Activated CD8-positive, alpha-beta memory T cell treated with anti-CD3 and anti-CD28 coated beads, Interleukin-2, amount 10 ng/mL, durations not matched to agents 7 days and 5 days (primary cell): ENCODE measurements at places on chromosomes 2 and 18.

DNA sequence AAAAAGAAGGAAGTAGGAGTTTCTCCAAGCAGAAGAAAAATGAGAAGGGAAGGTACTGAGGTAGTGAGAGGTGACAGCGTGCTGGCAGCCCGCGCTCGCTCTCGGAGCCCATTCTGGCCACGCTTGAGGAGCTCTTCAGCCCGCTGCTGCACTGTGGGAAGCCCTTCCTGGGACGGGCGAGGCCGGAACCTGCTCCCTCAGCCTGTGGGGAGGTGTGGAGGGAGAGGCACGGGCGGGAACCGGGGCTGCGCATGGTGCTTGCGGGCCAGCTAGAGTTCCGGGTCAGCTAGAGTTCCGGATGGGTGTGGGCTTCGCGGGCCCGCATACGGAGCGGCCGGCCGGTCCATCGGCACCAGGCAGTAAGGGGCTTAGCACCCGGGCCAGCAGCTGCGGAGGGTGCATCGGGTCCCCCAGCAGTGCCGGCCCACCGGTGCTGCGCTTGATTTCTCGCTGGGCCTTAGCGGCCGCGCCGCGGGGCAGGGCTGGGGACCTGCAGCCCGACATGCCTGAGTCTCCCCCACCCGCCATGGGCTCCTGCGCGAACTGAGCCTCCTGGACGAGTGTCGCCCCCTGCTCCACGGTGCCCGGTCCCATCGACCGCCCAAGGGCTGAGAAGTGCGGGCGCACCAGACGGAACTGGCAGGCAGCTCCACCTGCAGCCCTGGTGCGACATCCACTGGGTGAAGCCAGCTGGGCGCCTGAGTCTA, 11.1 kb upstream of the CYS1 start:
- H3K4me1 ChIP-seq: peaks cover 11% of the 10 kb centered on the region
- peak overlapping the region; percentile 50 for H3K4me3 ChIP-seq

GRCh38 chr18:58609536-58609993, 19.3 kb downstream of the ALPK2 start:
- H3K27me3 ChIP-seq: peaks cover 21% of the 10 kb centered on the region
- no peak overlapping the region for H3K27ac ChIP-seq
- peaks cover 18% of the 10 kb centered on the region for H3K4me1 ChIP-seq
- DNase-seq: no peak
- H3K36me3 ChIP-seq: no peaks in the 10 kb centered on the region

DNA sequence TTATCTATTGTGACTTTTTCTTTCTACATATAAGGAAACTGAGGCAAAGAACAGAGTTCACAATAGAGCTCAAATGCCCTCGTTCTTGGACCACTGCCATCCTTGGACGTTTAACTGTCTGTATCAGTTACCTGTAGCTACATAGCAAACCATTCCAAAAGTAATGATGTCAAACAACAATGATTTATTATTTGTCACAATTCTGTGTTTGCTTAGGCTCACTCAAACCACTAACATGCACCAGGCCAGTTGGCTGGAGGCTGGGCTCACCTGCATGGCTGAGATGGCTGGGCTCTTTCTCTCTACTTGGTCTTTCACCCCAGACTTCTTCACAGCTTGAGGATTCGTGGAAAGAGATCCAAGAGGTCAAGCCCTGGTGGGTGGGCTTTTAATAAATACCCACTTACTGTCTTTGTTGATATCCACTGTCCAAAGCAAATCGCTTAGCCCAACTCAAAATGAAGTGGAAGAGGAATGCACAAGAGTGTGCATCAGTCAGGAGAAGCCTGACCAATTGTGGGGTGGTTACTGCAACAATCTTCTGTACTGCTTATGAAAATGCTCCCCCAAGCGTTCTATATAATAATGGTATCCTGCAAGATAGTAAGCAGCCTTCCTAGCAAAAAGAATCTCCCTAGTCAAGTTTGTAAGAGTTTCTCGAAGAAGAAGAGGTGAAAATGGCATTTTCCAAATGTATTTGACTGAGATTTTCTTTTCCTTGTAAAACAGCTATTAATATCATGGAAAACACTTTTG, 163.5 kb upstream of the NT5C1B start:
- H3K36me3 ChIP-seq: no peaks in the 10 kb centered on the region
- DNase-seq: no peak
- H3K4me1 ChIP-seq: no peaks in the 10 kb centered on the region
- H3K27ac ChIP-seq: no peak overlapping the region

DNA sequence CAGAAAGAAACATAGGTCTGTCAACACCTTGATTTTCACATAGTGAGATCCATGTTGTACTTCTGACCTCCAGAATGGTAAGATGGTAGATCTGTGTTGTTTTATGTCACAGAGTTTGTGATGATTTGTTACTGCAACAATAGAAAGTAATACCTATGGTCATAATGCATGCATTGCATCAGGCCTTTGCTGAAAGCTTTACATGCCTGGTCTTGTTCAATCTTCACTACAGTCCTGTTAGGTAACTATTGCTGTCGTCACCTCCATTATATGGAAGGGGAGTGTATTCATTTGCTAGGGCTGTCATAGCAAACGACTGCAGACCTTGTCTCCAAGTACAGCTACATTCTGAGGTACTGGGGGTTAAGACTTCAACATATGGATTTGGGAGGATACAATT, 243.5 kb downstream of the ANAPC1 start:
- peaks cover 10% of the 10 kb centered on the region for H3K36me3 ChIP-seq
- peaks cover 74% of the 10 kb centered on the region for H3K27me3 ChIP-seq
- DNase-seq: no peak
- H3K4me3 ChIP-seq: no peak overlapping the region
- H3K4me1 ChIP-seq: peaks cover 7% of the 10 kb centered on the region
- H3K27ac ChIP-seq: no peak overlapping the region

DNA sequence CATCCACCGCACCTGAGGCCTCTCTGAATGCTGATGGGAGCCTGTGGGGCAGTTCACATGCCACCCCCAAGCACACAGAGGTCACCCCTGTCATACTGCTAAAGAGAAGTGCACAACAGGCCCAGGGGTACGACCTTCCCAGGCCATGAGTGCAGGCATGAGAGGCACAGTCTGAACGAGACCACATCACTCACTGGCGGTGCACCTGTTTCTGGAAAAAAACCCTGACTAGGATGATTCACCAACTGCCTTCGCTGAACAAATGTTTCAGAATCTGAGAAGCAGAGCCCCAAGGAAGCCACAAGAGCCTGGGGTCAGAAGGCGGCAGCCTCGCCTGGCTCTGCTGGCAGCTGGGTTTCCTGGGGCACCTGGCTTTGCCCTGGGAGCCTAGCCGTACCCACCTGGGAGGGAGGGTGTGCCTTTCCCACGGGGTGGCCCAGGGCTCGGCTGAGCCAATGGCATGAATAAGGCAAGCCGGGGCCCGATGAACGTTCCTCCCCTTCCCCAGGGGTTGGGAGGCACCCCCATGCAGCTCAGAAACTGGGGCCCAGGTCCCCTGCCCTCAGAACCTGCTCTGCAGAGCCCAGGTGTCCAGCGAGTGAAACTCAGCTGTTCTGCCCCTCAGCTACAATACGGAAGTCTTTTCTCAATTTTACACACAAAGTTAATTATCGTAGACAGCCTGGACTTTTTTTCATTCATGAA, 73.8 kb downstream of the HDAC4 start:
- no peaks in the 10 kb centered on the region for H3K27me3 ChIP-seq
- peaks cover 18% of the 10 kb centered on the region for H3K36me3 ChIP-seq
- peaks cover 76% of the 10 kb centered on the region for H3K4me1 ChIP-seq
- peak overlapping the region; percentile 31 for H3K4me3 ChIP-seq
- DNase-seq: peak; percentile 88

DNA sequence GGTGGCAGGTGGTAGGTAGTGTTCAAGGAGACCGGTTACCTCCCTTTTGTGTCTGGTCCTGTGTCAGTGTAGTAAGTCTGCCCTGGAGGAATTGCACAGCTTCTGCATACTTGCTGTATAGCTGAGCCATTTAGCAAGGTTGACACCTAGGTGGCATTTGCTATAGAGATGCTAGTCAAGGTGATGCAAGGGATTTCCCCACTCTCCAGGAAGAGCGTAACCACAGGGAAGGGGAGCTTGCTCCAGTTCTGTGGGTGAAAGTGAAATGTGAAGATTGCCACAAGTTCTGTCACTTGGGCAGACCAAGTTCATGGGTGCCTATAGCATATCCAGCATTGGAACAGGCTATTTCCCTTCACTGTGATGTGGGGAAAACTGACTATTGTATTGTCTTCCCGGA, 28.1 kb downstream of the NAT8 start:
- no peak overlapping the region for H3K4me3 ChIP-seq
- no peaks in the 10 kb centered on the region for H3K27me3 ChIP-seq
- peaks cover 6% of the 10 kb centered on the region for H3K4me1 ChIP-seq
- no peak for DNase-seq
- no peak overlapping the region for H3K27ac ChIP-seq

GRCh38 chr2:24375349-24376087, 15.2 kb upstream of the ITSN2 start:
- no peaks in the 10 kb centered on the region for H3K4me1 ChIP-seq
- H3K4me3 ChIP-seq: no peak overlapping the region
- H3K27me3 ChIP-seq: no peaks in the 10 kb centered on the region
- H3K27ac ChIP-seq: no peak overlapping the region

DNA sequence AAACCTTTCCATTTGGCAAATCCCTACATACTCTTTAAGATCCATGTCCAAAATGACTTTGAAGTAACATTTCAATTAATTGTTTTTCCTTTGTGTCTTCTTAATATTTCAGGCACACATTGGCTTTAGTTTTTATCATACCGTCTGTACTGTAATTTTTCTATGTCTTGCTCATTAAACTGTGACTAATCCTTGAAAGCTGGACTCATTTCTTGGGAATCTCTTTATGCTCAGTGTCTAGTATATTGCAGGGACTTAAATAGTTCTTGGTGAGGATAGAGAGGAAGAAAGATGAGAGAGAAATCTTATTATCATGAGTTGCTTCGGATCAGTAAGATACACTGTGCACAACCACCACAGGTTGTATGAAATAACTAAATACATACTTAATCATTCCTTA, 448.3 kb upstream of the ST6GAL2 start:
- no peaks in the 10 kb centered on the region for H3K4me1 ChIP-seq
- no peaks in the 10 kb centered on the region for H3K36me3 ChIP-seq
- H3K27me3 ChIP-seq: no peaks in the 10 kb centered on the region
- no peak for DNase-seq
- H3K27ac ChIP-seq: no peak overlapping the region
- no peak overlapping the region for H3K4me3 ChIP-seq

DNA sequence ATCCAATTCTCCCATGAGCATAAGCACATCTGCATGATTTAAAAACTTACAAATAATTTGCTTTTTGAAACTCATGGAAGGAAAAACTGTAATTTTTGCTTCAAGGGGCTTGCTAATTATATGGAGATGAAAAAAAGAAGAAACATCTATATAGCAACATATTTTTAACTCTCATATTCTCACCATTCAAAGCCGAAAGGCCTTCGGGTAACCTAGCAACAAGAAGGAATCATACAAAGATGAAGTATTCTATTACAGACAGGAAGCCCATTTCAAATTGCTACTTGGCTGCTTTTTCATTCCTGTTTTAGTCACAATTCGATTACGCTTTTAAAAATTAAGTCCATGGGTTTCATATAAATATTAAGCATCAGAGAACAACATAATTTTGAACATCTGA, 39.2 kb upstream of the RNU4ATAC start:
- no peak for DNase-seq
- H3K27me3 ChIP-seq: no peaks in the 10 kb centered on the region
- no peak overlapping the region for H3K4me3 ChIP-seq
- H3K4me1 ChIP-seq: peaks cover 18% of the 10 kb centered on the region

- H3K27me3 ChIP-seq: peaks cover 6% of the 10 kb centered on the region
- no peaks in the 10 kb centered on the region for H3K36me3 ChIP-seq
- peaks cover 16% of the 10 kb centered on the region for H3K4me1 ChIP-seq
- H3K4me3 ChIP-seq: no peak overlapping the region
These were observed 103.4 kb downstream of the TNS1 start for GRCh38 chr2:217899231-217900009.

GRCh38 chr2:126359494-126359893, 296.5 kb upstream of the GYPC start:
- H3K4me3 ChIP-seq: no peak overlapping the region
- no peaks in the 10 kb centered on the region for H3K27me3 ChIP-seq
- no peaks in the 10 kb centered on the region for H3K36me3 ChIP-seq
- no peak overlapping the region for H3K27ac ChIP-seq
- no peak for DNase-seq

- no peak overlapping the region for H3K4me3 ChIP-seq
- no peaks in the 10 kb centered on the region for H3K36me3 ChIP-seq
- DNase-seq: no peak
- H3K27ac ChIP-seq: no peak overlapping the region
- peaks cover under 1% of the 10 kb centered on the region for H3K27me3 ChIP-seq
These were observed 24.7 kb upstream of the SERPINB5 start for GRCh38 chr18:63451799-63452660.

- H3K27ac ChIP-seq: no peak overlapping the region
- H3K4me1 ChIP-seq: no peaks in the 10 kb centered on the region
- no peak overlapping the region for H3K4me3 ChIP-seq
- no peak for DNase-seq
- H3K36me3 ChIP-seq: no peaks in the 10 kb centered on the region
These were observed 213.4 kb downstream of the CYP26B1 start for GRCh38 chr2:71934320-71934593.

DNA sequence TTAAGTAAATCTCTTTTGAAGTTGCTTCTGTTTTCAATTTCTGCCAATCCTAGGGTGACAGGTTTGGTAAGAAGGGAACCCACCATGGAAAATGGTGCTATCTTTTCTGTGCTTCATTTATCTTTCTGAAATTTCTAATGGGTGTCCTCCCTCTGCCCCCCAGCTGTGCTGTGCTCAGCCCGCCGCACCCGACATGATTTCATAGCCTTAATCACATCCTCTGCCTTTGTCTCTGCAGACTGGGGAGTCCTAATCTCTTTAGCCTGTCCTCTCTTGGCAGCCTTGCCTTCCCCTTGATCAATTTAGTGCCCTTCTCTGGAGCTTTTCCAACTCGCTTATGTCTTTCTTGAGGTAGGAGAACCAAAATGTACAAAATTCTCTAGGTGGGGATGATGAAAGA, 49.3 kb downstream of the DNMT3A start:
- no peak for DNase-seq
- no peak overlapping the region for H3K4me3 ChIP-seq
- H3K4me1 ChIP-seq: peaks cover 51% of the 10 kb centered on the region

GRCh38 chr2:26245810-26246209, 1.1 kb downstream of the HADHB start:
- peak; percentile 66 for DNase-seq
- H3K36me3 ChIP-seq: peaks cover 6% of the 10 kb centered on the region
- peak overlapping the region; percentile 99 for H3K27ac ChIP-seq
- H3K4me1 ChIP-seq: peaks cover 38% of the 10 kb centered on the region
- peak overlapping the region; percentile 96 for H3K4me3 ChIP-seq
- H3K27me3 ChIP-seq: no peaks in the 10 kb centered on the region

- H3K4me1 ChIP-seq: peaks cover 56% of the 10 kb centered on the region
- no peaks in the 10 kb centered on the region for H3K27me3 ChIP-seq
- no peak for DNase-seq
- H3K36me3 ChIP-seq: peaks cover 27% of the 10 kb centered on the region
These were observed 1.5 kb downstream of the ZFAND2B start for GRCh38 chr2:219207884-219208740.

GRCh38 chr18:65146482-65147021, 604.3 kb upstream of the CDH7 start:
- H3K4me1 ChIP-seq: no peaks in the 10 kb centered on the region
- H3K27me3 ChIP-seq: no peaks in the 10 kb centered on the region
- no peak overlapping the region for H3K4me3 ChIP-seq
- DNase-seq: no peak
- no peaks in the 10 kb centered on the region for H3K36me3 ChIP-seq

- H3K36me3 ChIP-seq: no peaks in the 10 kb centered on the region
- DNase-seq: no peak
- H3K4me1 ChIP-seq: no peaks in the 10 kb centered on the region
- no peaks in the 10 kb centered on the region for H3K27me3 ChIP-seq
These were observed 76.7 kb upstream of the MYCN start for GRCh38 chr2:15863494-15864175.

GRCh38 chr2:191264647-191265081, 19.5 kb downstream of the MYO1B start:
- peaks cover under 1% of the 10 kb centered on the region for H3K36me3 ChIP-seq
- no peaks in the 10 kb centered on the region for H3K27me3 ChIP-seq
- H3K4me1 ChIP-seq: no peaks in the 10 kb centered on the region
- no peak overlapping the region for H3K27ac ChIP-seq
- no peak for DNase-seq
- no peak overlapping the region for H3K4me3 ChIP-seq
